Karpas-422 (cell line): ENCODE measurements at places on chromosomes 16 and 17. TPM values are rescaled to one million over a fixed set of nuclear protein-coding genes. Genes with fewer than 3 reads are reported as not detected.

GRCh38 chr16:65120831-65121721 is 787 bp downstream of the CDH11 start:
- H3K27me3 ChIP-seq, result no peaks in the 10 kb centered on the region
- no peaks in the 10 kb centered on the region for H3K36me3 ChIP-seq
- no peak for DNase-seq
- no peak overlapping the region for H3K27ac ChIP-seq
- H3K4me3 ChIP-seq, result no peak overlapping the region
- H3K4me1 ChIP-seq, result peaks cover 5% of the 10 kb centered on the region

DNA sequence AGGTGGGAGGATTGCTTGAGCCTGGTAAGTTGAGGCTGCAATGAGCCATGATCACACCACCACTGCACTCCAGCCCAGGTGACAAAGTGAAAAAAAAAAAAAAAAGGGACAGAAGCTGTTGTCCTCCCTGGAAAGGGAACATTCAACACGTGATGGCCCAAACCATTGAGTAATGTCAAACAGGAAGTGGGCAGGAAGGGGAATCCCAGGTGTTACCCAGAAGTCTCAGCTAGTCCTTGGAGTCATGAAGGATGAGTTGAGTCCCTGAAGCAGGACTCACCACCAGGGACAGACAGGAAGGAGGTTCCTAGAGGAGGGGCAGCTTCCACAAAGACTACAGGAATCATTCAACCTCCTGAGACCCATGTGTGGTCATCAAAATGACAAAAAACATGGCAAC is 19.8 kb upstream of the CMIP start:
- no peak overlapping the region for H3K4me3 ChIP-seq
- DNase-seq, result no peak
- H3K27me3 ChIP-seq, result no peaks in the 10 kb centered on the region

DNA sequence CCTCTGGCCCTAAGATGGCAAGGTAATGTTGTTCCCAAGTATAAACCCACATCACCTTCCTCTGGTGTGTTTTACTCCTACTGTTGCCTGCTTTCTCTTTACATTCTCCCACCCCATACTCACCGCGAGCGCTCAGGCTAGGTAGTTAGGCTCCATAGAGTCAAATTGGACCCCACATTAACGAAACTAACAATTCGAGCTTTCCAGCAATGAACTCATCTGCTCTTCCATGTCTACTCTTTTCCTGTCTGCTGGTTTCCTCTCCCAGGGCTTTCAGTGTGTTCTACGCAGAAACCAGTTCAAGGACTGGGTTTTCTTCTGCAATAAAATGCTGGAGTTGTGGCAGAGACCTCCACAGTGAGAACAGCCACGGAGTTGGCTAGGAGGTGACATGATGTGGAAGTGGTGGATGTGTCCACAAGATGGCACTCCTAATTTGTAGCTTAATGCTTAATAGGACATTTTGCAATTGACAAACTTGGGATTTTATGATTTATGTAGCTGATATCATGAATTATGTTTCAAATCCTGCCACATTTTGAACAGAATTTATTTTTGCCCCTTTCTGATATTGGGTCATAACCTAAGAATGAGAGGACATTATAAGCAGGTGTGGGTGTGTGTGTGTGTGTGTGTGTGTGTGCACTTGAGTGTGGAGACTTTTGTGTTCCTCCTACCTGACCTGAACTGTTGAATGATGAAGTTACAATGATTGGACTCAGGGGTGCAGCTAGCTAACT is 2.2 kb upstream of the UQCRC2 start:
- peaks cover 26% of the 10 kb centered on the region for H3K4me1 ChIP-seq
- peaks cover 6% of the 10 kb centered on the region; the same call in 1 of the 2 replicates for H3K36me3 ChIP-seq
- H3K4me3 ChIP-seq, result no peak overlapping the region
- H3K27ac ChIP-seq, result no peak overlapping the region
- DNase-seq, result peak; percentile 68

- peak; percentile 56 for DNase-seq
- H3K4me3 ChIP-seq, result peak overlapping the region; percentile 85
- peak overlapping the region; percentile 78 for H3K27ac ChIP-seq
- H3K4me1 ChIP-seq, result peaks cover 28% of the 10 kb centered on the region
- H3K36me3 ChIP-seq, result peaks cover 14% of the 10 kb centered on the region
Measured at GRCh38 chr16:58393138-58393504, 850 bp downstream of the GINS3 start.

DNA sequence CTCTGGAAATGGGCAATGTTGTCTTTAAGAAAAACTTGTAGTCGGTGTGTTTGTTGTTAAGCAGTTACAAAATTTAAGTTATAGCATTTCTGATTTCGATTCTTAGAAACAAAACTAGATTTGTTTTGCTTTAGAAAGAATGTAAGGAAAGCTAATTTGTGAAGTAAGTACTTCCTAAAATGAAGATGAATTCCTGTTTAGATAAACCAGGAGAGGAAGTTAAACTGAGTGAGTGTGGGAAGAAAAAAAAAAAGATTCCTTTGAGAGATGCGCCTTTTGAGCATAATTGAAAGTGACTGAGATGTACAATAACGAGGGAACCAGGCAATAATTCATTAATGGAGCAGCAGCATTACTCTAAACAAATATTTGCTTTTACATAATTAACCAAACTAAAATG is 52.4 kb upstream of the ALOX12 start:
- H3K27me3 ChIP-seq, result no peaks in the 10 kb centered on the region
- DNase-seq, result no peak
- peaks cover 9% of the 10 kb centered on the region for H3K4me1 ChIP-seq
- no peaks in the 10 kb centered on the region for H3K36me3 ChIP-seq

- H3K36me3 ChIP-seq, result no peaks in the 10 kb centered on the region
- no peaks in the 10 kb centered on the region for H3K4me1 ChIP-seq
- no peak for DNase-seq
- no peak overlapping the region for H3K27ac ChIP-seq
- H3K27me3 ChIP-seq, result no peaks in the 10 kb centered on the region
- no peak overlapping the region for H3K4me3 ChIP-seq
Measured at GRCh38 chr17:46788796-46789195, 29.7 kb downstream of the WNT3 start.

GRCh38 chr17:36592316-36592715 is 637 bp downstream of the DHRS11 start:
- H3K4me3 ChIP-seq, result peak overlapping the region; percentile 96
- peak; percentile 63 for DNase-seq
- H3K27ac ChIP-seq, result peak overlapping the region; percentile 44; the same call in 1 of the 2 replicates
- H3K4me1 ChIP-seq, result peaks cover 40% of the 10 kb centered on the region

GRCh38 chr17:72978593-72979218 is 113.8 kb downstream of the SLC39A11 start:
- no peaks in the 10 kb centered on the region for H3K36me3 ChIP-seq
- no peak for DNase-seq
- no peaks in the 10 kb centered on the region for H3K27me3 ChIP-seq

DNA sequence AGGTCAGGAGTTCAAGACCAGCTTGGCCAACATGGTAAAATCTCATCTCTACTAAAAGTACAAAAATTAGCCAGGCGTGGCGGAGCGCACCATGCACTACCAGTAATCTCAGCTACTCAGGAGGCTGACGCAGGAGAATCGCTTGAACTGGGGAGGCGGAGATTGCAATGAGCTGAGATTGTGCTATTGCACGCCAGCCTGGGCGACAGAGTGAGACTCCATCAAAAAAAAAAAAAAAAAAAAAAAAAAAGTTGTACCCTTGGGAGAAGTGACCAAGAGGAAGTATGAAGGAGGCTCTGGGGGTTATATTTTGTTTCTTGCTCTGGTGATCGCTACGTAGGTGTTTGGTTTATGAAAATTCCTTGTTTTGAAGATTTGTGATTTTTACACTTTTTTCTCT is 66.3 kb downstream of the LITAF start:
- H3K4me1 ChIP-seq, result peaks cover 35% of the 10 kb centered on the region
- no peak overlapping the region for H3K4me3 ChIP-seq
- no peak overlapping the region for H3K27ac ChIP-seq

GRCh38 chr17:38877130-38877851 is 7.4 kb downstream of the LASP1 start:
- H3K4me1 ChIP-seq, result peaks cover 89% of the 10 kb centered on the region
- H3K36me3 ChIP-seq, result peaks cover 22% of the 10 kb centered on the region; the same call in 1 of the 2 replicates
- peak overlapping the region; percentile 92 for H3K27ac ChIP-seq
- no peaks in the 10 kb centered on the region for H3K27me3 ChIP-seq
- peak; percentile 95 for DNase-seq

- H3K36me3 ChIP-seq, result no peaks in the 10 kb centered on the region
- no peak overlapping the region for H3K4me3 ChIP-seq
- no peaks in the 10 kb centered on the region for H3K4me1 ChIP-seq
- DNase-seq, result no peak
- H3K27me3 ChIP-seq, result no peaks in the 10 kb centered on the region
Measured at GRCh38 chr16:844638-845350, 44.3 kb upstream of the GNG13 start.

GRCh38 chr17:77869665-77870132 is 88.8 kb upstream of the TNRC6C start:
- DNase-seq, result peak; percentile 97
- no peaks in the 10 kb centered on the region for H3K27me3 ChIP-seq
- H3K36me3 ChIP-seq, result no peaks in the 10 kb centered on the region
- H3K27ac ChIP-seq, result peak overlapping the region; percentile 92
- peak overlapping the region; percentile 66 for H3K4me3 ChIP-seq

DNA sequence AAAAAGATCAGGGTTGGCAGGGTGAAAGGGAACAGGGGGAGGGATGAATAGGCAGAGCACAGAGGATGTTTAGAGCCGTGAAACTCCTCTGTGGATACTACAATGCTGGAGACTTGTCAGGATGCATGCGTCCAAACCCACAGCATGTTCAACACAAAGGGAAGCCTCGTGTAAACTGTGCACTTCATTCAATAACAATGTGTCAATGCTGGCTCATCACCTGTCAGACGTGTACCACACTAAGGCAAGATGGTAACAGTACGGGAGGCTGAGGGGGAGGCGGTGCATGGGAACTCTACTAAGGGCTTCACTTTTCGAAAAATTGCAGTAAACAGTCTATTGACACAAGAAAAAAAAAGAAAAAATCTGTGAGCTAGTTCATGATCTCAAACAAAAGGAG is 63.7 kb downstream of the C16orf95 start:
- H3K36me3 ChIP-seq, result no peaks in the 10 kb centered on the region
- DNase-seq, result no peak
- no peaks in the 10 kb centered on the region for H3K4me1 ChIP-seq
- H3K4me3 ChIP-seq, result no peak overlapping the region
- no peak overlapping the region for H3K27ac ChIP-seq
- H3K27me3 ChIP-seq, result no peaks in the 10 kb centered on the region

DNA sequence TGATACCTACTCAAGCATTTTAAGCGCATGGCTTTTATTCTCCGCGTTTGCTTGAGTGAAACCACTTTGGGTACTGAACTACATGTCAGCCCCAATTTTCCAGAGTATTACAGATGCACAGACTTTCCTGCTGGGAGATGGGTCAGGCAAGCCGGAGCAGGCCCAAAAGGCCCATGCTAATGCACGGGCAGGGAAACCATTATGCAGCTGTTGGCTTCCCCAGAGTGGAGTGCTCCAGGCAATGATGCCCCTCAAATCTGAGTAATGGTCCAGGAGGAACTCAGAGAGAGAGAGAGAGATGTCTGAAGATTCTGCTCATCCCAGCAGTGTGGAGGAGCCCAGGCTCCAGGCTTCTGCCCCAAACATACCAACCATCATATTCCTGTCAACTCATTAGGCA is 80.2 kb downstream of the CDH11 start:
- H3K27me3 ChIP-seq, result no peaks in the 10 kb centered on the region
- no peaks in the 10 kb centered on the region for H3K36me3 ChIP-seq
- no peak overlapping the region for H3K27ac ChIP-seq
- no peak for DNase-seq

- peaks cover 38% of the 10 kb centered on the region for H3K36me3 ChIP-seq
- no peak for DNase-seq
- peaks cover 91% of the 10 kb centered on the region for H3K4me1 ChIP-seq
- H3K27me3 ChIP-seq, result no peaks in the 10 kb centered on the region
- peak overlapping the region; percentile 90 for H3K27ac ChIP-seq
Measured at GRCh38 chr16:23504453-23505179, 5.7 kb downstream of the GGA2 start.

GRCh38 chr17:18975597-18975996 is 23.6 kb downstream of the SLC5A10 start:
- H3K27me3 ChIP-seq, result no peaks in the 10 kb centered on the region
- DNase-seq, result no peak
- H3K36me3 ChIP-seq, result no peaks in the 10 kb centered on the region
- H3K4me3 ChIP-seq, result no peak overlapping the region

DNA sequence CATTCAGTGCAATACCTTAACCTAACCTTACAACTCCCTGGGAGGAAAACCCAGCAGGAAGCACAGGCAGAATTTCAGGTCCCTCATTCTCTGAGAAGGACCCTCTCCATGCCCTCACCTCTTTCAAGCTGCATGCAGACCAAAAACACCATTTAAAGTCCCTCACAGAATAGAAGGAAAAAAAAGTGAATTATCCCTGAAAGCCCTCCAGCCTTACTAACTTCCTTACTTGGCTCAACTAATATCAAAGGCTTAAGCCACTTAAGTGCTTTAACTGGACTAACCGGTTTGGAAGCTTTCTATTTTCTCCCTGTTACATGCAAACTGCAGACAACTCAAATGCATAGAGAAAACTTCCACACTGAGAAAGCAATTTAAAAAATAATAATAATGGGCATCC is 60.5 kb downstream of the ADAMTS18 start:
- H3K27me3 ChIP-seq, result no peaks in the 10 kb centered on the region
- no peaks in the 10 kb centered on the region for H3K4me1 ChIP-seq
- H3K4me3 ChIP-seq, result no peak overlapping the region
- H3K36me3 ChIP-seq, result no peaks in the 10 kb centered on the region
- H3K27ac ChIP-seq, result no peak overlapping the region

DNA sequence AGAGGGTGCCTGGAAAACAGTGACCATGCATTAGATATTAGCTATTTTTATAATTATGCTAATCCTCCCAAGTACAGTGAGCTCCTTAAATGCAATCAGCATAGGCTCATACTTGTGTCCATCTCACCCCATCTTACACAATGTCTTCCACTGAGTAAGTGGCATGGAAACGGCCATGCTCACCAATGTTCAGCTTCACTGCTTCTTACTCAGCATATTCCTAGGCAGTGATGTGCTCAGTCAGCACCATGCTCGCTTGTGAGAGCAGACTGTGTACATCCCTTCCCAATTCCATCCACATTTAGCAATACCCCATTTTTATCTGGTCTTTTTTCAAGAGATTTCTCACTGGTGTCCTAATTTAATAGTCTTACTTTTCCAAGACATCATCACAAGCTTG is 454.8 kb upstream of the SOX9 start:
- H3K27me3 ChIP-seq, result peaks cover 3% of the 10 kb centered on the region; the same call in 1 of the 2 replicates
- no peaks in the 10 kb centered on the region for H3K36me3 ChIP-seq
- DNase-seq, result no peak
- H3K4me1 ChIP-seq, result no peaks in the 10 kb centered on the region

Gene KLHL10
- 0.29 TPM in 1 of 2 replicates, not detected in the other for total RNA-seq

Gene CDR2L
- not detected in 2 replicates for total RNA-seq

Gene PITPNM3
- total RNA-seq, result 0.04 and 0.43 TPM in 2 replicates

Gene OTOA
- 0.07 TPM in 1 of 2 replicates, not detected in the other for total RNA-seq

Gene HP
- not detected in 2 replicates for total RNA-seq

Gene LMF1
- total RNA-seq, result 12.2 and 16.7 TPM in 2 replicates

Gene PPP1R9B
- total RNA-seq, result 41.0 and 106 TPM in 2 replicates

Gene CDH3
- total RNA-seq, result 0.97 TPM in 1 of 2 replicates, not detected in the other

Gene SLFN13
- 0.07 and 0.30 TPM in 2 replicates for total RNA-seq

Gene ECI1
- total RNA-seq, result 24.4 and 58.9 TPM in 2 replicates

Gene ASPHD1
- total RNA-seq, result 0.19 and 2.2 TPM in 2 replicates

Gene ZNF597
- total RNA-seq, result 1.3 and 3.1 TPM in 2 replicates

Gene NACA2
- total RNA-seq, result not detected in 2 replicates

Gene KRTAP3-2
- not detected in 2 replicates for total RNA-seq

Gene TERB1
- not detected in 2 replicates for total RNA-seq

Gene GAS7
- total RNA-seq, result 79.9 and 80.1 TPM in 2 replicates

Gene KRT27
- not detected in 2 replicates for total RNA-seq
